Inflammatory macrophage treated with lipopolysaccharide for 4 hours (primary cell): ENCODE measurements at places on chromosomes 13 and 19.

GRCh38 chr13:46687810-46688209 lies 109.2 kb downstream of the ESD start:
- no peak for DNase-seq

DNA sequence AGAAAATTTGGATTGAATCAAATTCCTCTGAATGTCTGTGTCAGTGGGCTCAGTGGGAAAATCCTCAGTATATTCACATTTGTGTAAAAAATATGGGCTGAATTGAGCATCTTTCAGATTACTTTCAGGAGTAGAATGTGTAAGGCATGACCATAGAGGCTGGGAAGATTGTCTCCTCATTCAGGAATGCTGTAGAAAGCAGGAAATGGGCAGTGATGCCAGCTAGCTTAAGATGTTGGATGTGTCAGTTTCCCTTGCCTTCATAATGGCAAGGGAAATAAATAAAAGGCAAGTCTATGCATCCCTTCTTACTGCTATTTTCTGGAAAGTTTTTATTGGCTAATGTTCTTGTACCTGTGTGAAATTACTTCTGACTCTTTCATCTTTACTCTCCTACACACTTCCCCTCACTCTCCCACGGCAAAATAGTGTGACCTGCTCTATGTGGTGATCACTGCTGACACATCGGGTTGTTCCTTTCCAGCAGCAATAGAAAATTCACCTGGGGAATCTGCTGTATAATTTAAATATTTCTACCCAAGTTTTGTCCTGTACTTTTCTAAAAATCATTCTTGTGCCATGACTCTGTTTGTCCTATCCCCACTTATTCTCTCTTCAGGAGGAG lies 103.2 kb downstream of the LMO7 start:
- DNase-seq: no peak

GRCh38 chr13:41554180-41554579 lies 96.8 kb downstream of the RGCC start:
- DNase-seq: no peak

DNA sequence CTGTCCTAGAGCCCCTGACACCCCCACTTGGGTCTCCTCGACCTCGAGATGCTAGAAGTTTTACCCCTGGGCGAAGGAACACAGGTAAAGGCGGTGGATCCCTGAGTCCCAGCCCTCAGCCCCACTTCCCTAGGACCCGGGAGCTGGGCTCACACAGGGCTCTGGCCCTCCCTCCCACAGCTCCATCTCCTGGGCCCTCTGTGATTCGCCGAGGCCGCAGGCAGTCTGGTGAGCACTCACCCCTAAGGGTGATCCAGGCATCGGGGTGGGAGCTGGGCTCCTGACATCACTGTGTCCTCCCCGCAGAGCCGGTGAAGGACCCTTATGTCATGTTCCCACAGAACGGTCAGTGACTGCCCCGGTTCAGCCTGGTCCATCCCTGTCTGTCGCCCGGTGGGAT lies 8.3 kb downstream of the PLEKHG2 start:
- DNase-seq: no peak

DNA sequence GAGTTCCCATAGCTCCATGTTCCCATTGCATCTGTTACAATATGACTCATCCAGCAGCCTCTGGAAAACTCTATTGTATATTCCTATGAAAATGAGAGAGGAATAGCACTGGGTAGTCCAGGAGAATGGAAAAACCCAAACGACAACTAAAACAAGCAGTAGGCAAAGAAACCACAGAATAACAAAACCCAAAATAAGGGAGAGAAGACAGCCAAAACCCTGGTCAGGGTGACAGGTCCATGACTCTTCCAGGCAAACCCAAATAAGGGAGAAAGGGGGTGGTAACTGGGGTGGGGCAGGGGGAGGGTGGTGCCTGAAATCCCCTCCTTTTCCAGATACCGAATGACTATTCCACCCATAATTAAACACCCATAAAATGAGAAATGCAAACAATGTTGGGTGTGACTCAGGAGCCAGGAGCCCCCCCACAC lies 4.0 kb upstream of the ZNF8 start:
- DNase-seq: no peak

GRCh38 chr13:85549819-85550218 lies 249.4 kb downstream of the SLITRK6 start:
- DNase-seq: no peak

- DNase-seq: no peak
These were observed 85.7 kb upstream of the GPC6 start for GRCh38 chr13:93140912-93141311.

DNA sequence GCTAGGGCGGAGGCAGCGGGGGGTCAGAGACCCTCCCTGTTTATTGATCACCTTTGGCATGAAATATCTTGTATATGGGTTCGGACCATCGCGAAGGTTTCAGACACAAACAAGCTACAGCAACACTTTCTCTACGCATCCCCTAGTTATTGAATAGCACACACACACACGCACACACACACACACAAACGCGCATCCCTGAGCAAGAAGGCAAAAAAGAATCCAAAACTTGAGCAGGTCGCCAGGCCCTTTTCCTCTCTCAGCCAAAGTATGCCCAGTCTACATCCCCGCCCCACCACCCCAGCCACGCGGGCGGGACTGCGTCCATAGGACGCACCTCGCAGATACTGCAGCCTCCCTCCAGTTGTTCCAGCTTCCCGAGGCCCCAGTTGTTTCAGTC lies 16.0 kb downstream of the POU4F1 start:
- no peak for DNase-seq

- no peak for DNase-seq
These were observed 16.1 kb downstream of the CEBPG start for GRCh38 chr19:33389421-33390100.

DNA sequence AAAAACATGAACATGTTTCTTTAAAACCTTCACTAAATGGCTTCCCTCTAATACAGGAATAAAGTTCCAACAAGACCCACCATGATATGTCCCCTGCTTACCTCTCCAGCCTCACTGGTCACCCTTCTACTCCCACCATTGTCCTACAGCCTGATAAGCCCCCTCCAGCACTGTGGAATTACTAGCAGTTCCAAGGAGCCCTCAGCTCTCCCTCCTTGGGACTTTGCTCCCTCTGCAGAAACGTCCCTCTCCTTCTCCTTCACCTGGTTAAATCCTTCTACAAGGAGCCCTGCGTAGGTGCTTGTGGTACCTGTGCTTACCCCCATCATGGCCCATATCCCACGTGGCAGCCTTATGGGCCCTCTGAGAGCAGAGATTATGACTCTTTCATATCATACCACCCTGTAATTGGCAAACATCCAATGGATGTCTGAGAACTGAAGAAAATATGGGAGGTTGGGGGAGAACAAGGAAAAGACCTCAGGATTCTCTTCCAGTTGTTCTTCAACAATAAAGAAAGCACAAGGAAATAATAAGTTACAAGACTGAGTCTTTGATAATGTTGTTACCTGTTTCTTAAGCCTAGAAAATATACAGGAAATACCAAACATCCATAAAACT lies 26.1 kb upstream of the DOCK9 start:
- DNase-seq: no peak

DNA sequence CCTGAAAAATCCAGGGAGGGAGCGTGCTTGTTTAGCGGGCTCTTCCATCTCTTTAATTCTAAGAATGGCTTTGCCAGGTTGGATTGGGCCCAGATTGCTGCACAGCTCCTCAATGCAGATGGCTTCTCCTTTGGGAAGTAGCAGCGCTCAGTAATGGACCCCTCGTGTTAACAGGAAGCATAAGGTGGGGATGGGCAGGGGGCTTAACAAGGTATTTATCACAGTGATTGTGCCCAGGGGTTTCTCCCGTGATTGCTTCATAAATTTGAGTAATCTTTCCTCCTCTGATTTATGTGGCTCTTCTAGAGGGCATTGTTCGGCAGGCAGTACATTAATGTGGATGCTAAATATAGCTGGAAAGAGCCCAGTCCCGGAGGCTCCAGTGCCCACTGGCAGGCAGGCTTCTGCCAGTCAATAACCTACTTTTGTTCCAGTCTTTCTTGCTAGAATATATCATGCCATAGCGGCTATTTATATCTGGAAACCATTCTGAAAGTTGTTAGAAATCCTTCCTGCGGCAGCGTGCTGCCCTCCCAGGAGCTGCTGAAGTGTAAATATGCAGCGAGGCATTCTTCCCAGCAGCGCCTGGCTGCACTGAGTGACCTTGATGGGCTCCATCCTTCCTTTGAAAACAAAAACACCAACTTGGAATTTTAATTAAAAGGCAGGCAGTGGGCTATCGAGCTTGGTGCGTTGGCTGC lies 65.0 kb downstream of the FGF9 start:
- DNase-seq: no peak

DNA sequence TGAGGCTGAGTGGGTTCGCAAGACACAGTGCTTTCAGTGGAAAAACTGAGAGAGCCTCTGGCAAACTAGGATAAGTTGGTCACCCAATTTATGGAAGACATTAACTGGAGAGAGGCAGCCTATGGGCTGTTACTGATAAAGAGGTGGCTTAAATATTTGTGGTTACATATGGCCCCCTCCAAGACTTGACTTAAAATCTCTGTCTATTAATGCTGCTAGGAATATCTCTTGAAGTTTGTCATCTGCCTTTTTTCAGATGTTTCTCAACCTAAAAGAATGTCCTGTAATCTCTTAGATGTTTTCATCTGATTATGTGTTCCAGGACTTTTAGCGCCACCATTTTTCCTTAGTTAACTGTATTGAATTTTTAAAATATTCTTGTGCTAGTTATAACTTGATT lies 54.6 kb downstream of the NAA16 start:
- DNase-seq: no peak

GRCh38 chr19:4870025-4870700 lies 2.7 kb upstream of the PLIN3 start:
- peak; percentile 93 for DNase-seq

GRCh38 chr13:27353166-27353583 lies 71.2 kb upstream of the GTF3A start:
- no peak for DNase-seq

GRCh38 chr13:44437356-44438233 lies 64.0 kb downstream of the SERP2 start:
- peak; percentile 67 for DNase-seq

- peak; percentile 37 for DNase-seq
These were observed 317 bp downstream of the LYL1 start for GRCh38 chr19:13102416-13102665.

DNA sequence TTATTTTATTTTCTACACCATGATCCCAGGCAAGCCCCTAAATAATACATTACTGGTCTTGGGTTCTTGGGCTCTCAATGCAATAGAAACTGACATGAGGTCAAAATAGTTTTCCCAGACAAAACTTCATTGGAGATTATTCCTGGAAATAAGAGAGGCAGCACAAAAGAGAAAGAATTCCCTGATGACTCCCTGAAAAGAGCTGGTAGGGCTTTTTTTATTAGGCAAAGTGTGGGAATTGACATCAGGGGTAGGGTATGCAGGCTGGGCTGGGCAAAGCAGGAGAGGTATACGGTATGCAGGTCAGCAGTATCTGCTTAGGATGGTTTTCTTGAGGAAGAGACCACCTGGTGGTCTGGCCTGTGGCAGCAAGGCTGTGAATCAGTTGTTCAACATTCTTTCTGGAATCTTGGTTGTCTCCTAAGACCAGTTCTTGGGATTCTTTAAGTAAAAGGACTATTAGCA lies 9.3 kb upstream of the IGFL3 start:
- no peak for DNase-seq

- DNase-seq: peak; percentile 64
These were observed 259.6 kb downstream of the TSHZ3 start for GRCh38 chr19:31089681-31090080.

- no peak for DNase-seq
These were observed at the start of gene CEACAM18 for GRCh38 chr19:51478381-51479234. CEACAM18 (plus strand) TSS chr19:51478539.

DNA sequence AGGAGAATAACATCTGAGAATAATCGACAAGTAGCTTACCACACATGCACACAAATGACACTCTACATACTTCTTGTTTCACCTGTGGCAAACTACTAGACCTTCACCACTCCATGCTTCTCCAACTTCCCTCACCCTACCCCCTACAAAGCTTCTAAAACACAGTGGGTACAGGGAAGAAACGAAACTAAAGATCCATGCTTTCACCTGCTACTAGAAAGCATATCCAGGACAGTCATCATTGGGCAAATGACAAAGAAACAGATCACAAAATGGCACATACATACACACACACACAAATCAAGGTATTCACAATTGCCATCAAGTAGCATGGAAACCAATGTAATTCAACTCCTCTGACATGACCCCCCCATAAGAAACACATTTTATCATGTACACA lies 10.6 kb downstream of the BRD4 start:
- DNase-seq: no peak

GRCh38 chr13:21883713-21884112 lies 212.8 kb downstream of the FGF9 start:
- no peak for DNase-seq

DNA sequence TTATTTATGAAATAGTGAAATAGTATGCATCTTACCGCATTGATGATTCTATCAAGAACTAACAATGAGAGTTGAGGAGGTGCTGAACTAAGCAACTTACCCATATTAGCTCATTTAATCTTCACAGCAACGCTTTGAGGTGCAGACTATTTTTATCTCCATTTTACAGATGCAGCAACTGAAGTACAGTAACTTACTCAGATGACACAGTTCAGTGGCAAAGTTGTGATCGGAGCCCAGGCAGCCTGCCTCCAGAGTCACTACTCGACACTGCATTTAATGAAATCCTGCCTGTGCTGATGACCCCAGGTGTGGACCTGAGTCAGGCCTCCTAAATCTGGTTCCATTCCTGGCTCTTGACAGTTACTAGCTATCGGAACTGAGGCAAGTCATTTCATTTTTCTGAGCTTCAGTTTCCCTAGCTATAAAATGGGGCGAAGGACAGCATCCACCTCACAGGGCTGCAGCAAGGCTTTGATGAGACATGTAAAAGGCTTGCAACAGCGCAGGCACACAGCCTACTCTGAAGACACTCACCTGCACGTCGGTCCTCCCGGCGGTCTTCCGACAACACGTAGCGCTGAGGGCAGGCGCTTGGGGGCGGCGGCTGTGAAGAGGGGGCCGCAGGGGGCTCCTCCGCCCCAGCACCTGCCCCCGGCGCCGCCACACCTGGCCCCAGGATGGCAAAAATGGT lies 1.5 kb downstream of the MYPOP start:
- no peak for DNase-seq

GRCh38 chr19:38061294-38061693 lies 154.3 kb downstream of the SIPA1L3 start:
- DNase-seq: no peak

- no peak for DNase-seq
These were observed 1.2 kb upstream of the DPY19L3 start for GRCh38 chr19:32404213-32404932.

- DNase-seq: no peak
These were observed 15.2 kb upstream of the SHFL start for GRCh38 chr19:10070730-10071446.

- no peak for DNase-seq
These were observed 15.8 kb downstream of the NDUFB7 start for GRCh38 chr19:14555918-14556661.

- no peak for DNase-seq
These were observed 130.2 kb upstream of the C1QTNF9B start for GRCh38 chr13:24027494-24027893.

- peak; percentile 73 for DNase-seq
These were observed 5.9 kb upstream of the EHD2 start for GRCh38 chr19:47707135-47707925.

- no peak for DNase-seq
These were observed 351.0 kb upstream of the PCDH20 start for GRCh38 chr13:61766667-61767058.
